CD4-positive, alpha-beta T cell treated with Interleukin-6 for 4 hours (primary cell): ENCODE measurements at places on chromosomes 1 and 21.

DNA sequence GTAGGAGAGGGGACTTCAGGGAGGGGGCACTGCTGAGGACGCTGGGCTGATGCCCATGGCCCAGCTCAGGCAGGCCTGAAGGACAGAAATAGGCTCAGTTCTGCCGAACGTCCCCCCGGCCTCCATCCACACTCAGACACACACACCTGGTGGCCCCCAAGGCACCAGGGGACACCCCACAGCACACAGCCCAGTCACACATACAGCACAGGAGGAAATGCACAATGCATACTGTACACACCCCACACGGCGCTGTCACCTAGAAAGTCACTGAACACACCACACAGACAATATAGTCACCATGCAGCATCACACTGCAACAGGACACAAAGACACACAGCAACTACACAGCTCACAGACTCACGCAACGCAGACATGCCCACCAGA is 562 bp downstream of the SYTL1 start:
- DNase-seq, result peak; percentile 63

GRCh38 chr1:239811211-239811885 is 280.3 kb upstream of the FMN2 start:
- DNase-seq, result peak; percentile 14

GRCh38 chr1:143667730-143668129 is 304.1 kb downstream of the FAM72C start:
- no peak for DNase-seq

GRCh38 chr1:30403061-30403645 is 320.2 kb downstream of the MATN1 start:
- no peak for DNase-seq

DNA sequence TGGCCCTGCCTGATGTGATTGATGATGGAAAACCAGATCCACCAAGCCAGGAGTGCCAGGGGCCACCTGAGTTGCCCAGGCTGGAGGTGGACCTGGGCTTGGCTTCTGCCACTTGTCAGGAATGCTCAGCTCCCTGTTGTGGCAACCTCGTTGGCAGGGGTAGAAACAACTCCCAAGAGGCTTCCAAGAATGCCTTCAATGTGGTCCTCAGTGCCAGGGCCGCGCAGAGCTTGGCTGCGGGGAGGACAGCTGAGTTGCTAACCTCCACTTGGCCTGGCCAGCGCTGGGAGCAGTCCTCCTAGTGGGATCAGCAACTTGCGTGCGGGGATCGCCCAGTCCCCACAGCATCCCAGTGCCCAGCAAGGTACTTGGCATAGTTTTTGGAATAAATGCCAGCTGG is 9.0 kb downstream of the MYOM3 start:
- no peak for DNase-seq

- DNase-seq, result no peak
Measured at GRCh38 chr1:110240476-110241210, 30.5 kb downstream of the KCNC4 start.
